ENCODE measurements at places on chromosomes 4 and X.
A peak's percentile ranks its signal among the peaks of the same experiment; 100 is the strongest.

DNA sequence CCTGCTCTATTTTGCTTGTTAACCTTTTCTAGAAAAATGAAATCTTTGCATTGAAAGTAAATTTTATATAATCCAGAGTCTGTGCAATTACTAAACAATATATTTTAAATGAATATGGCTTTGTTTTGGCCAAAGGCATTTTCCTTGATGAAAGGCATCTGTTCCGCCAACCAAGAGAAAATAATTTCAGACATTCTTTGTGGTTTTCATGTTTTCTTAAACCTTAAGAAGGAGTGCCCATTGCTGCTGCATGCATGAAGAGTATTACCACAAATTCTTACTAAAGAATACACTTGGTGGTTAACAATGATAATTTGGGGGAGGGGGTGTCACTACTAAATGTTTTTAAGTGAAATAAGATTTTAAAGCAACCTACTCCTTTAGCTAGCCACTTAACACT is 2.7 kb upstream of the PDGFC start:
- DNase-seq, result no peak

GRCh38 chrX:91434351-91435168 is at the start of gene PABPC5:
Gene PABPC5, plus strand, starts transcription at chrX:91434839. Its CDS starts 739 bp downstream, at chrX:91435578.
- peak; percentile 31 for DNase-seq

DNA sequence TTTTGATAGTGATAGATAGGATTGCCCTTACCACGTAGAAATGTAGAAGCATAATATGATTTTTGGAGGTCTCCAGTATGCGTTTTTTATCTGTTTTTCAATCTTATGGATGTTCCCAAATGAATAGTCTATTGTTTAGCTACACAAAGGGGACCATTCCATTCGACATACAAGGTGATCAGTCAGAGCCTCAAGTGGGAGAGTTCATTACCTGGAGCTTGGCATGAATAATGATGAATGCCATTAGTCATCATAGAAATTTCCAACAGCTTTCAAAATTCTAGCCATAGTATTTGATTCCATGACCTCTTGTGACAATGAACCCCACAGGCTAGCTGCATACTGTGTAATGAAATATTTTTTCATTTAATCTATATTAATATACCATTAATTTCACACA is 123.6 kb downstream of the PDHA2 start:
- DNase-seq, result no peak

- DNase-seq, result peak; percentile 81
Observed at GRCh38 chr4:181528570-181529184, 714.5 kb upstream of the TENM3 start.

DNA sequence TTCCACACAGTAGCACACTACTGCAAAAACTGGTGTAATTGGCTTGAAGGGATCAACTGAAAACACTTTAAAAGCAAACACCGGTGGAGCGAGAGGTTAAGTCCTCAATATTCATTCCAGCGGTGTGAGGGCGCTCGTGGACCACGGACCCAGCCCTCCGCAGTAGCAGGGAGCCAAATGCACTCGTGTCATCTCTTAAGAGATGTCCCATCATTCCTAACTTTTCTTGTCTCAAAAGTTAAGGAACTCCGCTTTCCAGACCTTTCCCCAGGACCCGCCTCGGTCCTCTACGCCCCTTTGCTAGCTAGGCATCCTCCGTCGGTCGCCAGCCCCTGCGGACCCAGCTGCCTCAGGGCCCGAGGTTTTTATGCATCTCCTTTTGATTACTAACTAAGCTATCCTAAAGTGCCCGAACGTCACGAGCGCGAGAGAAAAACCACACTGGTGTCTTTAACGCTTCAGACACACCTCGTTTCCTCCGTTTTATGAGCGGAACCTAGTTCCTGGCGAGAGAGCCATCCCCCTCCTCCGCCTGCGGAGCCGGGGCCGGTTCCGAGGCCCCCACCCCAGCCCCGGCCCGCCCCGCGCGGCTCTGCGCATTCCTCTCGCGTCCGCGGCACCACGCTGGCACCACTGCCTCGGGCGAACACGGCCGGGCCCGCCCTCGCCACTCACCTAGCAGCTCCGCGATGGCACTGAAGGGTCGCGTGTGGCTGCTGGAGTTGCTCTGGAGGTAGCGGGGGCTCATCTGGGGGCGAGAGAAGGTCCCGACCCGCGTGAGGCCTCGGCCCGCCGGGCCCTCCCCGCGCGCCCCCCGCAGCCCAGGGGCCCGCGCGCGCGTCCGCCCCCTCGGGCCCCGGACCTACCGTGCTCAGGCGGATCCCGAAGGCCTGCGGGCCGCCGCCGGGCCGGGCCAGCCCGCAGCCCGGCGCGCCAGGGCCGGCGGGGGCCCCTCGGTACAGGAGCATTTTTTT is 723 bp downstream of the MORC4 start:
- DNase-seq, result peak; percentile 65

DNA sequence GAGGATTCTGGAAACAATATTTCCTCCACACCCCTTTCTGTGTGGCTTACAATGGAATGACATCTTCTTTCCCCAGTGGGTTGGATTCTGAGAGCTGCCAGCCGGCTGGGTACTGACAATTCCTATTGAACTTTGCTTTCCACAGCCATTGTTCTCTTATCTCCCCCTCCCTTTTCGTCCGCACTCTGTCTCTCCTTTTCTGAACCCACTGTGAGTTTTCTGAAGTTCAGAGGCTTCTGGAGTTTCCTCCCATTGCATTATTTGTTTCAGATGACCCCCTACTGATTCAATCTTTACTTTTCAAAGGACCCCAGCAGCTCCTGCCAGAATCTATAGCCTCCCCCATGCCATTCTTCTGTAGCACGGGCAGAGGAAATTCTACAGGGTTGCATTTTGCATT is 10.4 kb downstream of the SMPX start:
- DNase-seq, result no peak

DNA sequence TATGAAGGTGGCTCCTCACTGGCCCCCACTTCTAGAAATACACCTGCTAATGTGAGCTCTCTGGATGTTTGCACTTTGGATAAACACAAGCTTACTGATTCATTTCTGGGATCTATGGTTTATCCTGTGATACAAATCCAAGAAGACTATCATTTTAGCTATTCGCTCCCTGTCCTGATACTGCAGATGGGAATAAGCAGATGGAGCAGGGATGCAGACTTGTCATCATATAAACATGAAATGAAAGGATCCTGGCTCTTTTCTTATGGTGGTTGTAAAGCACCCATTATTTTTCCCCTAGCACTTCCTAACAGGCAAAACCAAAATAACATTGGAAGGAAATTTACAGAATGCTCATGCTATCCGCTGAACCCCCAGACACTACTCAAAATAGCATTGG is 162.9 kb upstream of the NOCT start:
- no peak for DNase-seq

GRCh38 chrX:17187136-17187756 is 187.8 kb upstream of the NHS start:
- no peak for DNase-seq

GRCh38 chr4:73660808-73661207 is 40.6 kb upstream of the RASSF6 start:
- DNase-seq, result no peak

GRCh38 chr4:37453281-37453998 is 208.9 kb downstream of the NWD2 start:
- peak; percentile 84 for DNase-seq

DNA sequence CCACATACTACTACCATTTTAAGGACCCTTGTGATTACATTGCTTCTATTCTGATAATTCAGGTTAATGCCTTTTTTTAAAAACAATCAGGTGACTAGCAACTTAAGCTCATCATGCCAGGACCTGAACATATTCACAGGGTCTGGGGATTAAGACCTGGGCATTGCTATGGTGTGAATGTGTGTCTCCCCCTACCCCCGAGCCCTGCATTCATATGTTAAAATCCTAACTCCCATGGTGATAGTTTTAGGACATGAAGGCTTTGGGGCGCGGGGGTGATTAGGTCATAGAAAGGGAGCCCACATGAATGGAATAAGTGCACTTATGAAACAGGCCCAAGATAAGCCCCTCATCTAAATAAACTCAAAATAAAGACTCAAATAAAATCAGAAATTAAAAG is 734.4 kb upstream of the PABPC4L start:
- DNase-seq, result no peak

DNA sequence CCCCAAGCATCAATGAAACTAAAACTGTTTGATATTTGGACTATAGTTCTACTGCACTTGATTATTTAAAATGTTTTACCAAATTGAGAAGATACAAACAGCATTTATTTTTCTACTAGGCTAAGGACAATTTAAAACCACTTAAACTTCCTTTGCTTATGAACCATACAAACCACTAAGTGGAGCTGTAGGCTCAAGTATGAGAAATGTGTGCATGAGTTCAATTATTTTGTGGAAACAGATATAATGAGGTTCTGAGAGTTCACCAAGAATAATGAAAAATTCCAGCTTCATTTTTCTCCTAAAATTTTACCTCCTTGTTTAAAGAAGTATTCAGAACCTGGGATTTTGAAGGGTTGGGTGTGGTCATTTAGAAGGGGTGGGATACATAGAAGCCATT is 63.1 kb downstream of the SERPINA7 start:
- DNase-seq, result no peak

DNA sequence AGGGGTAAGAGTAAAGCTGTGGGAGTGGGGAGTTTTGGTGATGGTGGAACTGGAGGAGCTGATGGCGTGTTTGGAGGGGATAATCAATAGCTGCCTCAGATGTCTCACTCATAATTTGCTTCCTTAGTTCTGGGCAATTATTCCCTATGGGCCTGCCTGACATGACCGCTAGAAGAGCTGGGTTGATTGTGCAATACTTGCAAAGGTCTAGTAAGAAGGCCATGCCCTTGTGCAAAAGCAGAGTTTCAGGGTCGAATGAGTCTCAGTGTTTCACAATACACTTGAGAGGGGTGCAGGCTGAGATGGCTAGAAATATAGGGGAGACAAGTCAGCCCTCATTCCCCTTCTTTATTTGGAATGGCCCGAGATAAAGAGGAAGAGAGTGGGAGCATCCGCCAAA is 858.4 kb upstream of the POU3F4 start:
- no peak for DNase-seq

DNA sequence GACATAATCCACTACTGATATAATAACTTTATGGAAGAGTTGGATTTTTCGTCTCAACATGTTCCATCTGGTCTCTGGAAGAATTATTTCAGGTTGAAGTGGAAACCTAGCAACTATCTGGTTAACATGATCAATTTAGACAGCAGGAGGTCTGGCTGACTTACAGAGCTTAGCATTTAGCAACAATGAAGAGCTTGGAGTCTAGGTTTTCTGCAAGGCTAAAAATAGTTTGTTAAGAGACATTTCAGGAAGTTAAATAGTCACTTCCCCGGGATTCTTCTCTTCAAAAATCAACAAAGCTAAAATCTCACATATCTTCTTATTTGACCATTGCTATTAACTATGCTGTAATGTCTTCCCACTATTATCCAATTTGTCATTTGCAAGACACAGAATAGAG is 418.6 kb upstream of the DIPK2B start:
- no peak for DNase-seq

DNA sequence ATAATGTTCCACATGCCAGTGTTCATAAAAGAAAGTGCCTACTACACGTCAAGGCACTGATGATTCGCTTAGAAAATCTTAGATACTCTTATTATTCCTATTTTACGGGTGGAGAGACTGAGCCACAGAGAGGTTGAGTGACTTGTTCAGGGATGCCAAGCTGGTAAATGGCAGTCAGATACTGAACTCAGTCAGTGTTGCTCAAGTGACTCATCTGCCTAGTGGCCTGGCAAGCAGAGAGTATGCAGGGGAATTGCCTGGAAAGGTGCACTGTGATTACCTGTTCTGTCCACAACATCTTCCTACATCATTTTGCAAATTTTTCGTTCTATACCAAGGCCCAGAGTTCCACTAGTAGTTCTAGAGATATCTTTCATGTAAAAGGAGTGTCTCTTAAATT is 68.4 kb downstream of the RAPGEF2 start:
- no peak for DNase-seq

- no peak for DNase-seq
Observed at GRCh38 chr4:11546391-11547175, 117.9 kb upstream of the HS3ST1 start.

- no peak for DNase-seq
Observed at GRCh38 chr4:4875147-4875546, 15.7 kb downstream of the MSX1 start.

DNA sequence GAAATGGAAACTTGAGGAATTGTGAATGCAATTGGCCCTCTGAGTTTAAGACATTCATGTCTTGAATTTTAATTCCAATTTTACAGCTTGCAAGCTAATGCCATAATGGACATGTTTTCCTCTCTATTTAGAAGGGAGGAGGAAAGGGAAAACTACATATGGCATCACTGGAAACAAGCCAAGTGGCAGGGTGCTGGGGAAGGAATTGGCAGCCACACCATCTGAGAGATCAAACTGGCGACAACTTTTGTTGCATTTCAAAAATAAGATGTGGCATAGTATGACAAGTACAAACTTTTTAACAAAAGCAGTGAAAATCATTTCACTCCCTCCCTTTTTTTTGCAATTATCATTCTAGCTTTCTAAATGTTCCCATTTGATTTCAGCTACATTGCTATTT is 615.6 kb downstream of the CENPC start:
- no peak for DNase-seq

- no peak for DNase-seq
Observed at GRCh38 chrX:9665113-9665512, 100.5 kb downstream of the GPR143 start.

GRCh38 chrX:132786217-132786616 is 172.2 kb downstream of the HS6ST2 start:
- no peak for DNase-seq

- DNase-seq, result no peak
Observed at GRCh38 chr4:150518559-150518958, 63.4 kb upstream of the MAB21L2 start.

DNA sequence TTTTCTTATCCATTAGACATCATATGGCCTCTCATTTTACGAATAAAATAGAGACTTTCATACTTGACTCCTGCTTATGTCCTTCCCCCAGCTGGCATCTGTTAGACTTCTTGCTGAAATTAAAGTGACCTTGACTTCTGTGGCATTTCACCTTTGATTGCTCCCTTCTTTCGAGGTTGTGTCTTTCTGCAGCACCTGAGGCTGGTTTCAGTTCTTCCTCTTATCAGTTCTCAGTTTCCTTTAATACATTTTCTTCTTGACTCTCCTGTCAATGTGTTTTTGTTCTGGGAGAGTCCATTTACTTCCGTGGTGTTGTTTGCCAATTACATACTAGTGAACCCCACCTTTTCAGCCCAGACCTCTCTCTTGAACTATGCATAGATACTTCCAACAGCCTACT is 81.6 kb downstream of the RBPJ start:
- no peak for DNase-seq

DNA sequence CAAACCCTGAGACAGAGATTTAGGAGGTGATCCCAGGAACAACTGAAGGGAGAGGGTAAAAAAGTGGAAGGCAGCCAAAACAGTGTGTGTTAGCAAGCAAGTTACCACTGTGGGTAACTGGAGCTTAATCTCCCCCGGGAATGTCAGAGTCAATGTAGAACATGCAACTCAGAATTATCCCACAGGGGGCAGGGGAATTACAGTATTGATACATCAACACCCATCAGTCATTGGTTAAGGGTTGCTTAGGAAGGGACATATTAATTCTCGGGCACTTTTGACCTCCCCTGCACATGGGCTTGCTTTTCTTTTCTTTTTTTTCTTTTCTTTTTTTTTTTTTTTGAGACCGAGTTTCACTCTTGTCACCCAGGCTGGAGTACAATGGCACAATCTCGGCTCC is 29.3 kb downstream of the CXorf58 start:
- DNase-seq, result no peak

- DNase-seq, result no peak
Observed at GRCh38 chrX:11438767-11439166, 145.6 kb downstream of the AMELX start.

- DNase-seq, result no peak
Observed at GRCh38 chr4:152668338-152668964, 11.3 kb downstream of the TMEM154 start.

GRCh38 chr4:99723612-99724011 is 66.0 kb upstream of the C4orf54 start:
- peak; percentile 54 for DNase-seq

GRCh38 chrX:118183606-118184005 is 67.0 kb upstream of the KLHL13 start:
- no peak for DNase-seq

Data from colonic mucosa (tissue), 4 donors.